Heart right ventricle (tissue), 16 donors: ENCODE measurements at places on chromosomes 11 and 22.
A peak's percentile ranks its signal among the peaks of the same experiment; 100 is the strongest.

- DNase-seq = no peak
These were observed 113.2 kb downstream of the NECTIN1 start for GRCh38 chr11:119615882-119616196.

DNA sequence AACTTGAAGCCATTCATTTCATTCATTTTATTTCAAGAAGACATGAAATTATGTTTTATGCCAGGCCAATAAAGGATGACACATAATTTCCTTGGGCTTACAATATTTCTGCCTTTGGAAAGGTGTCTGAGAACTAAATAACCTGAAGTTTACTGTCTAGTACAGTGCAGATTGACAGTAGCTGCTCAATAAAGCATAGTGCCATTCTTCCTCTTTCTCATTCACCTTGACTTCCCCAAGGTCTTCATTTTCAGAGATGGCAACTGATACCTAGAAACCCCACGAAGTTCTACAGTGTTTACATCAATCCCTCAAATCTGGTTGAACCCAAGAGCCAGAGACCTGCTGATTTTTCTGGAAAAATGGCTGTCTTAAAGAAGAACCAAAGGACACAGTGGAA is 144.3 kb upstream of the SYN3 start:
- no peak for DNase-seq

- no peak for DNase-seq
These were observed 57.8 kb upstream of the PSMA1 start for GRCh38 chr11:14577835-14578529.

GRCh38 chr11:12079726-12080556 is 30.4 kb upstream of the MICAL2 start:
- DNase-seq = peak; percentile 60

- DNase-seq = no peak
These were observed 97.1 kb upstream of the NAV2 start for GRCh38 chr11:19615341-19616183.
